Esophagus squamous epithelium (tissue), 5 donors: ENCODE measurements at places on chromosomes 12 and 14.

DNA sequence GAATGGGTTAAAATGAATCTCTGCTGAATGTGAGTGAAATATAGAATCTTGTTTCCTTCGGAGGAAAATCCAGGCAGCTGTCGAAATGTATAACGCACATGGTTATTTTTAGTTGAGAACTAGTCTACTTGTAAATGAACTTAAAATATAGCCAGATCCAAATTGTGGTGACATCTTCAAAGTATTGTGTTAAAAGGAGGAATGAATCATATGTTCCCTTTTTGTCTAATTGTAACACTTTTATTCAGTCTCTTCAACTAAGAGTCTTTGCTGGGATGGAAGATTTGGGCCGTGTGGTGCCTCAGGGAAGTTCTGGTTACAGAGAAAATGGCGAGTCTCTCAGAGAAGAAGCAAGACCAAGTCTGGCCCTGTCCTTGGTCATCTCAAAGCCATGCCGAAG is 82.5 kb downstream of the SLC4A8 start:
- DNase-seq: no peak

DNA sequence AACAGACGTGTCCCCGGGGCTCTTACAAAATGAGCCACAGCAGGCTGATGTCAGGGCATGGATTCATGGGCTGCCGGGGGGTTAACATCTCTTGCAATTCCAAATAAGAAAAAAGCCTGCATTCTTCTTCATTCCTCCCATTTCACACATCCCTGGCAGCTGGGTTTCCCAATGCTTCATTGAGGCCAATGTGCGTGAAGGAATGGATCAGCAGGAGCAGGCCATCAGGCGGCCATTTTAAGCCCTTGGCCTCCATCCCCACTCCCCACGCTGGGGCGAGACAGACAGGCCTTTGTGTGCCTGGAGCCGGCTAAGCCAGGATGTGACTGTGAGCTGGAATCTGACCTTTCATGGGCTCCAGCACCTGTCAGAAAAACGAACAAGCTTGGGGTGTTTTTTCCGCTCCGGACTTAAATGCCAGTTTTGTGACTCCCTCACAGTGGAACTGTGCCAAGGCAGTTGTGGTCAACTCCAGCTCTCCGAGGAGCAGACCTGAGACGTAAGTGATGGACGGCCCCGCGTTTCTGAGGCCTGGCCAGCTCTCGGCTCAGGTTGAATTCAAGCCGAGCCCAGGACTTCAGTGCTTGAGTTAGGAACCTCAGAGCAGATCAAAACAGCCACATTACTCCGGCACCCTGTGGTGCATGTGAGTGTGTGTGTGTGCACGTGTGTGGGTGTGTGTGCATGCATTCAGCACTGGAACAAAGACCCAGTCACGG is 133.1 kb downstream of the TMEM30B start:
- DNase-seq: no peak

DNA sequence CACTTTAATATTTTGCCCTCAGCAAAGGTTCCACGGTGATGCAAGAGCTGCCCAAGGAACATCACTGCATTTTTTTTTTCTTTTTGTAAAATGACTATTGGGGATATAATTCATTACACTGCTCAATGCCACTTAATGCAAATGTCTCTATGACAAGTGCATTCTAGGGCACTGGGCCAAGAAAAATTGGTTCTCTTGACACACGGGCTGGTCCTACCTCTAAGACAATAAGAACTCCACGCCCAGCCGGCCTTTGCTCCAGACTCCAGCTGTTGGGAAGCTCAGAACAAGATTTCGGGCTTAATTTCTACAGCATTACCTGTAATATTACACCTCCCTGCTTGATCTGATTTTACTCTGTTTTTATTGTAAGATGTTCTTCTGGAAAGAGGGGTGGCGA is 48.8 kb upstream of the VRK1 start:
- DNase-seq: no peak

- no peak for DNase-seq
Measured at GRCh38 chr12:125434936-125435443, 369.8 kb downstream of the AACS start.

DNA sequence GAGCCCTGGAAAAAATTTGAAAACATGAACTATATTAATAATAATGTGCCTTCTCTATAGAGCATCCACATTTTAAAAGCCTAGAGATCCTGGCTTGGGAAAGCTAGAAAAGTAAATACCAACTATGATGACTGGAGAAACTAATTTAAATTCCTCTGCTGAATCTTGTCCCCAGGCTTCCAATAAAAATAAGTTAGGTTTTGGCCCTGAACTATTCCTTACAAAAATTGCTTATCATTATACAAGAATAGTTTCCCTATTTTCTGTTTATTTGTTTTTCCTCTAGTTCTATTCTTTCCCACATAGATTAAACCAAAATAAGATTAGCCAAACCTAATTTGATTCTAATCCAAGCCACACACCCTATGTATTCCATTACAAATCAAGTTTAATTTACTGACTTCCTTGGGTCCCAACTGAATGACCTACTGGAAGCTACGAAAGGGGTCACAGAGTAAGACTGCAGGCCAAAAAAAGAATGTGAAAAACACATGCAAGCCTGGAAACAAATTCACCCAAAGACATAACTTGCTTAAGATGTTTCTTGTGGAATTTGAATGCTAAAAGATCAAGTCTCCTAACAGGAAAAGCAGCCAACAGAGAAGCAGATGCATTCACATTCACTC is 133.0 kb downstream of the PAWR start:
- no peak for DNase-seq

- DNase-seq: no peak
Measured at GRCh38 chr14:32940711-32941667, 2.3 kb downstream of the NPAS3 start.

DNA sequence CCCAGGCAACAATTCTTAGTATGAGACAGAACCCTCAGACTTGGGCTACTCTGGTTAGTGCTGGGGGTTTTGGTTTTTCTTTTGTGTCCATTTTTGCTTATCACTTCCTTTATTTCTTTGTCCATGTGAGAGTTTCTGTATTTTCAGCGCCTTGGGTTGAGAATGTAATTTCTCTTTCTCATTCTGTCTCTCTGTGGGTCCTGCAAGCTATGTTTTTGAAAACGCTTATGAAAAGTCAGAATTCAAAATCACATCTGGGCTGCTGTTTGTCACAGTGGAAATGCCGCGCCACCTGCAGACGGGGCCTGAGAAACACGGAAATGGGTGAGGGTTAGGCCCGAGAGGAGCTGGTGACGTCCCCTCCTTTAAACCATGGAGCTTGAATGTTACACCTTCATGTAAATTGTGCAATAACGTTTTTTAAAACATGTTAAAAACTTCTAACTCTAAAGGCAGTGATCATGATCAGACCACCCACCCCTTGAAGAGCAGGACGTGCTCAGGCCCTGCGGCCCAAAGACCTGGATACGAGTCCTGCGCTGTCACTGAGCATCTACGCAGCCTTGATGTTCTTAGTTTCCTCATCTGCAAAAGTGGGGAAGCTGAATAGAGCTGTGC is 26.1 kb downstream of the JDP2 start:
- no peak for DNase-seq

GRCh38 chr14:81305743-81306142 is 85.0 kb upstream of the GTF2A1 start:
- no peak for DNase-seq

DNA sequence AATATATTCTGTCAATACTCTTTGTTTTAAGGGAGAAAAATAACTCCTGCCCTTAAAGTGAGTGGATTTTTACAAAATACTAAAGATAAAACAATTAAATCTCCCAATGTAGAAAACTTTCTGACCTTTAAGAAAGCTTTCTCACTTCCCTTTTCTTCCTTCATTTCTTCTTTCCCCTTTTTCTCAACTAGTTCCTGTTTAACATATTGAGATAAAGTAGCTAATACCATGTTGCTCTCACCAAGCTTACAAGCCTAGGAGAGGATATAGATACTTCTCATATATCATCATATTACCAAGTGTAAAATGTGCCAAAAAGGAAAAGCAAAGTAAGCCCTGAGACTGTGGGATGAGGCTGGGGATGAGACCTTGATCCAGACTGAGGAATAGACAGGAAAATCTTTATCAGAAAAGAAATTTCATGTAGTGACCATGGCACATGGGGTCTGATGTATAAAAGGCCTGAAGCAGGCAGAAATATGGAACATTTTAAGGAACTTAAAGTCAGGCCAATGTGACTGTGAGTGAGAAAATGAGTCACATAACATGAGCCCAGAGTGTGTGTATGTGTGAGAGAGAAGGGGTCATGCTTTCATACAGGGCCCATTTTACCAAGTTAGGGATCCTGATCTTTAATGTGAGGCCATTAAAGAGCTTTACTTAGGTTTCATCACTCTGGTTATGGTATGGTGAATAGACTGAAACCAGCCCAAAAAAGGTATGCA is 1.6 kb upstream of the RPL10L start:
- DNase-seq: no peak

- no peak for DNase-seq
Measured at GRCh38 chr12:120215766-120216735, 15.1 kb upstream of the RPLP0 start.

- DNase-seq: no peak
Measured at GRCh38 chr14:69303086-69303485, 43.1 kb downstream of the GALNT16 start.

DNA sequence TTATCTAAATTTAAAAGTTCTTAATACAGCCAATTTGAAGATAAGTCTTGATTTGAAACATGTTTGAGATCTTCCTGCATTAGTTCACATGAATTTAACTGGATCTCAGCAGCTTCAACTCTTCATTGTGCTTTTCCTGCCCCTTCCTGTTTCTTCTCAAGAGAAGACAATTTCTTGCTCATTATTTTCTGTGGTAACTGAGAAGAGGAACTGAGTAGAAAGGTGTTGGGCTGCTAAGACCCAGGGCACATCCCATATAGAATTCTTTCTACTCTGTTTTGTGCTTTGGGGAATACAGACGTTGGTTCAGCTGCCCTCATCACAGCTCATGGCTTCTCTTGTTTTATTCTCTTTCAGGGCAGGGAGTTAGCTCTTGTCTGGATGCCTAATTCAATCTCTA is 110.2 kb downstream of the SNAPC1 start:
- DNase-seq: no peak

DNA sequence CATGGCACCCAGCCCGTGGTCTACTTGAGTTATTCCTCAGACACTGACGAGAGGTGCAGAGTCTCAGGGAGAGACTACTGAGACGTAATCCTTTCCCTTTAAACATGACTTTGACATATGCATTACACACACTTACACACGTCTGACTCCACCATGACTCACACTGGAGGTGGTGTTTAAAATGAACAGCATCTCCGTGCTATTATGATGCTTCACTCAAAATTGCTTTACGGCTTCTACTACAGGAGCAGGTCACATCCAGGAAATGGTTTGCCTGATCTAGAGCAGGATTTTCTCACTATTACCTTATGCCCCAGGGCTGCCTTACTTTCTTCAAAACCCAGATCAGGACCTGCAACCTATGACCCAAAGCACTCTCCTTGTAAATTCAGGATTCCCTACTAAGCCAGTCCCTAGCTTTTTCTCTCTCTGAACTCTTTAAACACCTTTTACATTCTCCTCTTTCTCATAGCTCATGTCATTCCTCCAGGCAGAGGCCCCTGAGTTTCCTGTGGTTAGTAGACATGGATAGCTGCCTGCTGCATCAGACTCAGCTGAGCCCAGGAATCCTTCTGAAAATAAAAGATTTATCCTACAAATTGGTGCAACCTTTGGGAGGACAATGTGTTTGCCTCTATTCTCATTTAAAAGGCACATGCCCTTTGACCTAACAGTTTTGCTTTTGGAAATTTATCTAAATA is 31.2 kb downstream of the TMCC3 start:
- DNase-seq: no peak

GRCh38 chr14:23028799-23029198 is 5.9 kb downstream of the PSMB5 start:
- DNase-seq: no peak

- no peak for DNase-seq
Measured at GRCh38 chr14:29521526-29522137, 406.0 kb downstream of the PRKD1 start.

- no peak for DNase-seq
Measured at GRCh38 chr14:71642715-71643114, 289.5 kb upstream of the RGS6 start.

DNA sequence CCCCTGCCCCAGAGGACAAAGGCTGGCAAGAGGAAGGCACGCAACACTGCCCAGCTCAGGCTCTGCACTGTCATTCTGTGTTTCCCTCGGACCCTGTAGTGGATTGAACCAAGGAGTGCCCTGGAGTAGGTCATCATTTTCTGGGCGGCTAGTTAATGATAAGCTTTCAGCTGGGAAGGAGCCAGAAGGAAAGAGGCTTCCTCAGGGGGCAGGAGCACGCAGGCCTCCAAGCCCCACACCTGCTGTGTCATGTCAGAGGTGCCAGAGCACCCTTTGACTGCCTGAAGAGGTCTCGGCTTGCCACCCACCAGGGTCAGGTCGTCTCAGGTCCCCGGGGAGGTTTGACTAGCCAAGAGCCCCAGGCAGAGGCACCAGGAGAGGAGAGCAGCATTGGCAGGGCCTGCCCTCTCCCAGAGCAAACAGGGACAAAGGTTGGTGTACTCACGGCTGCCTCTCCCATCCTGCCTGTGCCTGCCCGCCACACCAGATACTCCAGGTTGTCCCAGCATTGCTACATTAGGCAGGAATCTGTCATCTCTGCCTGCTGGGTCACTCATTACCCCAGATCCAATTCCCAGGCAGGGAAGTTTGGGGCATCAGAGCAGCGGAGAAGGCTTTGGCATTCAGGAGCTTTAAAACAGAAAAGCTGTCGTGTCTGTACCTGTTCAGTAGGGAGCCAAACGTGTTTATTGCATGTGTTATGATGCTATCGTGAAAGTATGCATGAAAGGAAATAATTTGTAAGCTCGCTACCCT is 33.5 kb upstream of the ATP2A2 start:
- no peak for DNase-seq

DNA sequence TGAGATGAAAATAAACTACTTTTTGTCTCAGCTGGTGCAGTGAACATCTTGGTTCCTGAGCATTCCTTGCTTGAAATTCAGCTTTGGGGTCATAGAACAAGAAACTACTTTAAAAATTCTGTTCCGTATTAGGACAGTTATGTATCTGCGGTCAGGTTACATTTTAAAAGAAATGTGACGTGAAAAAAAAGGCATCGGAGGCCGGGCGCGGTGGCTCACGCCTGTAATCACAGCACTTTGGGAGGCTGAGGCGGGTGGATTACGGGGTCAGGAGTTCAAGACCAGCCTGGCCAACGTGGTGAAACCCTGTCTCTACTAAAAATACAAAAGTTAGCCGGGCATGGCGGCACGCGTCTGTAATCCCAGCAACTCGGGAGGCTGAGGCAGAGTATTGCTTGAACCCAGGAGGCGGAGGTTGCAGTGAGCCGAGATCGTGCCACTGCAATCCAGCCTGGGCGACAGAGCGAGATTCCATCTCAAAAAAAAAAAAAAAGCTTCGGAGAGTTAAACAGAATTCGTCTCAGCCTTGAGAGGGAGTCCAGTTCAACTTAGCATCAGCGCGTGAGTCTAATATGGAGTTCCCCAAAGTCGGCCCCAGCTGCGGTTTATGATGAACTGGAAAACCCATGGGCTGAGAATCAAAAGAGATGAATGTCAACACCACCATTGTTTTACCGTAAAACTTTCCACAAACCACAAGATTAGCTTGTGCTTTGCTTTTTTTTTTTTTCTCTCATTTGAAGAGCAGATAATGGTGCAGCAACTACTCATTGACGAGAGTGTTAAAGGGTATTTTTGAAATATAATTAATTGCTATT is 2.1 kb upstream of the SLC2A13 start:
- DNase-seq: no peak
